Stimulated activated CD4-positive, alpha-beta T cell treated with anti-CD3 and anti-CD28 coated beads, Interleukin-4, amount 100 ng/mL, for 48 hours (primary cell): ENCODE measurements at places on chromosomes 1 and 21.

- no peak for DNase-seq
Measured at GRCh38 chr1:16092923-16093511, 19.6 kb upstream of the FAM131C start.

GRCh38 chr1:35748326-35748725, 21.5 kb downstream of the CLSPN start:
- no peak for DNase-seq

- no peak for DNase-seq
Measured at GRCh38 chr1:203306089-203306964, 1.0 kb downstream of the BTG2 start.

DNA sequence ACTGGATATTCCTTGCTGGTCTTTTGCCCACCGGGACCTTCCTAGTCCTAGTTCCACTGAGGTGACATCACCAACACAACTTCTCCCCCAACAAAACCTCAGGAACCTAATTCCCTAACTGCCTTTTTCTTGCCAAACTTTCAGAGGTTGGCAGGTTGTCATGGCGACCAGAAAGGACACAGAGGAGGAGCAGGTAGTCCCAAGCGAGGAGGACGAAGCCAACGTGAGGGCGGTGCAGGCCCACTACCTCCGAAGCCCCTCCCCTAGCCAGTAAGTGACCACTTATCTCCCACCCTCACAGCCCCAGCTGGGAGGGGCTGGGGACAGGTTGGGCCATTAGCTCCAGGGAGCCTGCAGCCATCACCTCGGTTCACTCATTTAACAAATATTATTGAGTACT, 815 bp downstream of the STYXL2 start:
- DNase-seq: no peak

DNA sequence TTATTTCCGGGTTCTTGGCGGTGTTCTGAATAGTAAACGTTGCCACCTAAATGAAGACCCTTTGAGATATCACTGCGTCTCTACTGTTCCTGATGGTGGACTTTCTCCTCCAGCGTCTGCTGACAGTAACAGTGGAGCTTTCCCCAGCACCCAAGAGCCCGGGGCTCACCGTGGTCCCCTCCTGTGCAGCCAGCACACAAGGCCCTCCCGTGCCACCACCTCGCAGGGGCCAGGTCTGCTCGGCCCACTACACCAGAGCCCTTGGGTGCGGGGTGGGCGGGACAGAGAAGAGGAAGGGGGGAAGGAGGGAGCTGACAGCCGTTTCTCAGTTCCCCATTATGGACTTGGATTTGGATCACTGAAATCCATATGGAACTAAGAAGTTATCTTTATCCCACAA, 61.2 kb upstream of the TRAPPC10 start:
- DNase-seq: no peak

DNA sequence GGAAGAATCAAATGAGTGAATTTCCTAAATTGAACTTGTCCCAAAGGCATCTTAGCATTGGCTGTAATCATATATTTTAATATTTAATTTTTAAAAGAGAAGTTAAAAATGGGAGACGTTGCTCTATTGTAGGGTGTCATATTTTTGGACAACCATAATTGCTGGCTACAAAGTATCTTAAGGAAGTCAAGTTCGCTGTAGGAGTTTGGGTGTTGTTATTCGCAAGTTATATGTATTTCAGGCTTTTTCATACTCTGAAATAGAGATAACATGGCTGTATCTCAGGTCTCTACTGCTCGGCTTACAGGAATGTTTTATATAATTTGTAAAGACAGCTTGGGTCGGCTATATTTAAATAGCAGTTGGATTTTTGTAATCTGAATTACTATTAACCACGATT, 852 bp downstream of the TMEM50A start:
- DNase-seq: no peak

- no peak for DNase-seq
Measured at GRCh38 chr1:157948312-157949073, 45.0 kb upstream of the KIRREL1 start.

GRCh38 chr1:116904791-116905320, 4.9 kb upstream of the PTGFRN start:
- no peak for DNase-seq

DNA sequence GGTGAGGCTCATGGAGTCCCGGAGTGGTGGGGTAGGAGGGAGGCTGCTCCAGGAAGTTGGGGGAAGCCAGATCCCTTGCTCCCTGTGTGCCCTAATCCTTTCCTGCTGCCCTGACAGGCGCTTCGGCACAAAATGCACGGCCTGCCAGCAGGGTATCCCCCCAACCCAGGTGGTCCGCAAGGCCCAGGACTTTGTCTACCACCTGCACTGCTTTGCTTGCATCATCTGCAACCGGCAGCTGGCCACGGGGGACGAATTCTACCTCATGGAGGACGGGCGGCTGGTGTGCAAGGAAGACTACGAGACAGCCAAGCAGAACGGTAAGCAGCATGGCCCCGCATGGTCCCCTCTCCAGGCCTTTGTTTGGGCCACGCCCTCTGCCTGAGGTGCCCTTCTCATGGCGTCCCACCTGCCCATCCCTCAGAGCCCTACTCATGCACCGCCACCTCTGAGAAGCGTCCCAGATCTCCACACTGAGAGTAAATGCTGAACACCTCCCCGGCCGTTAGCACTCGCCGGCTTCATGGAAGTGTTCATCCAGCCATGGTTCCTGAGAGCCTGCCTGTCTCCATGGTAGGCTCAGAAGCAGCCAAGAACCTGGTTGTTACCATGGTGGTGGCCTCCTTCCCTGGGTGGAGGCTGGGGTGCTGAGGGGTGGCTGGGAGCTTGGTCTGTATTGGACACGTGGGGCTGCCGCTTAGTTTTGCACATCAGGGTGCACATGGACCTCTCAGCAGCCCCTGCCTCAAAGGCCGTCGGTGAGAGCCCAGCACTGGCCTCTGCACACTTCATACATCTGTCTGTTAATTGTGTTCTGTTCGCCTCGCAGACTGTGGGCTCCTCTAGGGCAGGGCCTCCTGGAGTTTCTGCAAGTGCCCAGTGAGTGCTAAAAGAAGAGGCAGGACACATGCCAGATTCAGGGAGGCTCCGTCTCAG, 36.5 kb downstream of the LHX4 start:
- no peak for DNase-seq

- DNase-seq: no peak
Measured at GRCh38 chr21:42117967-42118780, 47.1 kb downstream of the UMODL1 start.

GRCh38 chr1:207040181-207040533, 7.6 kb upstream of the C1orf116 start:
- DNase-seq: no peak

DNA sequence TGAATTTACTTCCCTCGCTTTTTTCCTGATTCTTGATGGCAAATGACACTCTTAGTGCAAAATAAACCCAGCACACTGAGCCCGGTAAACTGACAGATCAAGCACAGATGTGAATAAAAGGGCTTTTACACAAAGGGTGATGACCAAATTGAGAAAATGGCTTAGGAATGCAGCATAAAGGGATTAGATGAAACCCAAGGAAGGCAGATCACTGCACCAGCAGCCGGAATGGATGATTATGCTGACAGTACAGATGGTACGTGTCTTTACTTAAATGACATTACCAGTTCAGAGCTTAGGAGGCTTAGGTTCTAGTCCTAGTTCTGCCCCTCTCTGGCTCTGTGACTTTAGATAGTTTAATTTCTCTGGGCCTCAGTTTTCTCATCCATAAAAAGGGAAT, 12.0 kb downstream of the PKP1 start:
- no peak for DNase-seq

DNA sequence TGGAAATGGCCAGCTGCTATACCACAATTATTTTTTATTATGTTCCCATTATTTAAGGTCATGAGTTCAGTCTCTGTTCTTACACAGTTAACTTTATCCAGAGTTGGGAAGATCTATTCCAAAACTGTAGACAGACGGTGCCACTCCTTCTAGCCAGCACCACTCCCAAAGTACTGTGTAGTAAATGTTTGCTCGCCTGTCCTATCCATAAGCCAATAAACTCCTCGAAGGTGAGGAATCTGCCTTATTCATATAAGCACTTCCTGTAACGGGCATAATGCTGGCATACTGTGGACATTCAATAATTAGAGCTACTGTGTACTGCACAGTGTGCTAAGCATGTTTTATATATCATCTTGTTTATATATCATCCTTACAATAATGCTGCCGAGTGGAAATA, 26.1 kb upstream of the STMN1 start:
- DNase-seq: no peak

DNA sequence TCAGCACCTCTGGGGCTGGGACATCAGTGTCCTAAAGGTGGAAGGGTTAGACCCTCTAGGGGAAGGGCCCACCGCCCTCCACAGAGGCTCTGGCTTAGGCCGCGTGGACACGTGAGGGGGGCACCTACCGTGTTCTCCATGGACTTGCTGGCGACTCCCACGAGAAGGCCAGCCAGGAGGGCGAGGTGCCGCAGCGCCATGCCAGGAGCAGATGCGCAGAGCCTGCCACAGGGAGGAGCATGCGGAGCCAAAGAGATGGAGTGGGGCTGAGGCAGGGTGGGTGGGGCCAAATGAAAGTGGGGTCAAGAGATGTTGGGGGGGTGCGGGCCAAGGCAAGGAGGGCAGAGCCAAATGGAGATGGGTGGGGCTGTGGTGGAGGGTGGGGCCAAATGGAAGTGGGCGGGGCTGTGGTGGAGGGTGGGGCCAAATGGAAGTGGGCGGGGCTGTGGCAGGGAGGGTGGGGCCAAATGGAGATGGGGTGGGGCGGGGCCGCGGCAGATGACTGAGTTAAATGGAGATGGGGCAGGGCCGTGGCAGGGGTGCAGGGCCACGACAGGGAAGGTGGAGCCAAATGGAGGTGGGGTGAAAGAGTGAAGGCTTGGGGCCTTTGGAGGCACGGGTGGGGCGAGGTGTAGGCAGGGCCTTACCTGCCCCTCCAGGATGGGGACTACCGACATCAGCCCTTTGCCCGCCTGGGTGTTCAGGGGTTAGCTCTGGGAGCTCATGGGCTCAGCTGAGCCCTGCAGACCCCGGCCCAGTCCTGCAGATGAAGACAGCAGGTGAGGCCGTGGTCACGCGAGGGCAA, 17.4 kb upstream of the RNF223 start:
- peak; percentile 26 for DNase-seq

GRCh38 chr1:185528084-185528676, 206.0 kb upstream of the HMCN1 start:
- no peak for DNase-seq

- DNase-seq: no peak
Measured at GRCh38 chr1:69269491-69269890, 298.2 kb upstream of the LRRC7 start.

DNA sequence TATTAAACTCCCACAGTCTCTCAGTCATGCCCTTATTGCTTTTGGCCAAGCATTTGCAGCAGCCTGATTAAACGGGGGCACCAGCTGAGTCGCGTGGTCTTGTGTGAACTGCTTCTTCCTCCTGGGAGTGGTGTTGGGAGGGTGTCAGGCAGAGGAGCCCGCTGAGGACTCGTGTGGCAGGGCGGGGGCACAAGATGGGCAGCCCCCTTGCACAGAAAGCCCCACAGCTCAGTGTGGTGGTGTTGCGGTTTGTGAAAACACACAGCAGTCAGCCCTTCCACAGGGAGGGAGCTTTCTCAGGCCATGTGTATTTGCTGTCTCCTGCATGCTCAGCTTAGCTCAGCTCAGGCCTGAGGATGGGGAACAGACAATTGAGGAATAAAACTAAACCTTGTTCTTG, 22.4 kb downstream of the PEX14 start:
- DNase-seq: no peak

- no peak for DNase-seq
Measured at GRCh38 chr1:30875916-30876315, 32.6 kb downstream of the SDC3 start.
